ENCODE measurements at places on chromosomes 2 and 18.

GRCh38 chr18:58998401-58999203, 133.9 kb downstream of the ZNF532 start:
- no peak for DNase-seq

DNA sequence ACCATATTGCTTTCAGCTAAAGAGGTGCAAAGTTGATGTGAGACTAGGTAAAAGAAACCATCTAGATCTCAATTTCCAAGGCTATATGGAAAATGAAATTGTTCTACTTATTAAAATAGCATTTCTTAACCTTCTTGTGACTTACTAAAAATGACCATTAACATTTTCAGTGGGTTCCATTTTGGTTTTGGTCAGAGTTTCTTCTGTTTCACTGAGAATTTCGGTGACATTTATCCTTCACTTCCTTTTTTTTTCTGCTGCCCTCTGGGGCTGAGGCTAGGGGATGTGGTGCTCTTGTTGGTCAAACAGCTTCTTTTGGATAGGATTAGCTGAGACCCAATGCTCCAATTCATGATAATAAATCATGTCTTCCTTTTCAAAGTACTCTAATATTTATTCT, 44.3 kb upstream of the REL start:
- DNase-seq: peak; percentile 80

DNA sequence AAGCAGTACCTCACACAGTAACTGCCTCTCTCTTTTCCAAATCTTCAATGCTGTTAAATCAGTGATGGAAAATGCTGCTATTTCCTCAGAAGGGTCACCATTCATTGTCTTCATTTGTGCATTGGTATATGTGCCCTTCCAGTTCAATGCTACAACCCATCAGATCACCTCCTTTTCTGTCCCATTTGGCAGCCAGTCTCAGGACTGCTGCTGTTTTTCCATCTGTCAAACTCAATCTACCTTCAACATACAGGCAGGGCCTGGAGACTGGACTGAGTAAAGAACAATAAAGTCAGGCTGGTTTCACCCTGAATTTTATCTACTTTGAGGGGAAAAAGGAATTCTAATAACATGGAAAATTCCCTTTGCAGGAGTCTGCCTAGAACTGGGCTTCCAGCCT, 17.9 kb downstream of the ZNF385B start:
- DNase-seq: no peak

DNA sequence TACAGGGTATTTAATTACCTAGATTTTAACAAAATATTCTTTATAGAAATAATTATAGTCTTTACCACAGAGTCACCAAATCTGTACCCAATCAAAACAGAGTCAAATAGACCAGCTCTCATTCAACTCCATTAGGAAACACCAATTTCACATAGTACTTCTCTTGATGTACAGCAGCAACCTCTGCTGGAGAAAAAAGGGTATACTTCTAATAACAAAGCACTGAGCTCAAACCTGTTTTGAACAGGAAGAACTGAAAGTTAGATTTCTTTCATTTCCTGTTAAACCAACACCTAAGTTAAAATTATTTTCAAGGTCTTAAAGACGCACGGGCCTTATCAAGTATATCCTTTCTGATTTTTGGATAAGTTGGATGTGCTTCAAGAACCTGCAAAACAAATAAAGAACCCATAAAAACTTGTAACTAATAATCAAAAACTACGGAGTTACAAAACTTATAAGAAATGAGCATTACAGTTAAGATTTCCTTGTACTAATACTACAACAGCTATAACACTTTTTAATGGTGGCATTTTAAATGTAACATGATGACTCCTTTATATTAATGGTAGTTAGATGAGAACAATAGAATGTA, 79.0 kb downstream of the TTC21B start:
- DNase-seq: peak; percentile 36
